Naive thymus-derived CD8-positive, alpha-beta T cell (primary cell): ENCODE measurements at places on chromosomes 6 and 20.

GRCh38 chr6:42269553-42269952 lies 51.9 kb upstream of the MRPS10 start:
- peaks cover 11% of the 10 kb centered on the region for H3K36me3 ChIP-seq
- DNase-seq = no peak
- peaks cover 18% of the 10 kb centered on the region for H3K4me1 ChIP-seq
- no peaks in the 10 kb centered on the region for H3K27me3 ChIP-seq

- no peak overlapping the region for H3K27ac ChIP-seq
- no peaks in the 10 kb centered on the region for H3K36me3 ChIP-seq
- no peaks in the 10 kb centered on the region for H3K27me3 ChIP-seq
These were observed 23.5 kb upstream of the MLIP start for GRCh38 chr6:54087721-54088120.

DNA sequence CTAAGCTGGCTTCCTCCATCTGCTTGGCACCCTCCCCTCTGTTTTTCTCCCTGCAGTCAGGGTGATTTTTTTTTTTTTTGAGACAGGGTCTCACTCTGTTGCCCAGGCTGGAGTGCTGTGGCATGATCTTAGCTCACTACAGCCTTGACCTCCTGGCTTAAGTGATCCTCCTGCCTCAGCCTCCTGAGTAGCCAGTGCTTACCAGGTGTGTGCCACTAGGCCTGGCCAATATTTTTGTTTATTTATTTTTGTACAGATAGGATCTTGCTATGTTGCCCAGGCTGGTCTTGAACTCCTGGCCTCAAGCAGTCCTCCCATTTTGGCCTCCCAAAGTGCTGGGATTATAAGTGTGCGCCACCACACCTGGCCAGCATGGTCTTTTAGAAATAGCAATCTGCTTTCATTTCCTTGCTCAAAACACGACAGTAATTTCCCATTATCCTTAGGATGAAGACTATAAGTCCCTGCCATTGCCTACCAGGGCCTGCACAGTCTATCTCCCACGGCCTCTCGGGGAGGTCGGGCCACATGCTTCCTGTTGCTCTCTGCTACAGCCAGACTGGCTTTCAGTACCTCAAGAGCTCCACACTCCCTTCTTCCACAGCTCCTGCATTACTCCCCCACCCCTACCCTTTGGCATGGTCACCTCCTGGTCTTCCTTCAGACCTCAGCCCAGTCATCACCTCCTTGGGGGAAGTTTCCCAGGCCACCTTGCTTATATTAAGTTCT lies 11.1 kb upstream of the CD164 start:
- DNase-seq = no peak
- H3K27me3 ChIP-seq = no peaks in the 10 kb centered on the region

- peak overlapping the region; percentile 4 for H3K4me3 ChIP-seq
- DNase-seq = no peak
- H3K4me1 ChIP-seq = peaks cover 53% of the 10 kb centered on the region
- H3K36me3 ChIP-seq = no peaks in the 10 kb centered on the region
- H3K27me3 ChIP-seq = no peaks in the 10 kb centered on the region
- H3K27ac ChIP-seq = no peak overlapping the region
These were observed 48.1 kb upstream of the SMLR1 start for GRCh38 chr6:130778946-130779657.

- no peak for DNase-seq
- no peak overlapping the region for H3K27ac ChIP-seq
- H3K36me3 ChIP-seq = no peaks in the 10 kb centered on the region
- no peak overlapping the region for H3K4me3 ChIP-seq
- no peaks in the 10 kb centered on the region for H3K27me3 ChIP-seq
These were observed 176.4 kb downstream of the ADGB start for GRCh38 chr6:146775220-146775619.

DNA sequence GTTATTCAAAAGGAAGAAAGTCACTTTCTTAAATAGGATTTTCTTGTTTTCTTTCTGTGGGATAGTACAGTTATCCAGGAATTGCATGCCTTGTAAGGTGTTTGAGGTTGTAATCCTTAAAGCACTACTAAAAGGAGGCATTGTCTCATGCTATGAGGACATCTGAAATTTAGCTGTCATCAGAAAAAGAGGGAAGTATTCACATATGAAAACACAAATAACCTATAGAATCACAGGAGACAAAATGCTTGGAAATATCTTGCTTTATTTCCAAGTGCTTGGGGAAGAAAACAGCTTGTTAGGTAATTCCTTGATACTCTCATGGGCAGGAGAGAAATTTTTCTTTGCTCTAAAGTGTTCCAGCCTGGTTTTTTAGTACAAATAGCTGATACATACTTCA lies 40.1 kb downstream of the HECA start:
- no peaks in the 10 kb centered on the region for H3K27me3 ChIP-seq
- peaks cover 87% of the 10 kb centered on the region for H3K4me1 ChIP-seq
- peaks cover 78% of the 10 kb centered on the region for H3K36me3 ChIP-seq
- no peak for DNase-seq

DNA sequence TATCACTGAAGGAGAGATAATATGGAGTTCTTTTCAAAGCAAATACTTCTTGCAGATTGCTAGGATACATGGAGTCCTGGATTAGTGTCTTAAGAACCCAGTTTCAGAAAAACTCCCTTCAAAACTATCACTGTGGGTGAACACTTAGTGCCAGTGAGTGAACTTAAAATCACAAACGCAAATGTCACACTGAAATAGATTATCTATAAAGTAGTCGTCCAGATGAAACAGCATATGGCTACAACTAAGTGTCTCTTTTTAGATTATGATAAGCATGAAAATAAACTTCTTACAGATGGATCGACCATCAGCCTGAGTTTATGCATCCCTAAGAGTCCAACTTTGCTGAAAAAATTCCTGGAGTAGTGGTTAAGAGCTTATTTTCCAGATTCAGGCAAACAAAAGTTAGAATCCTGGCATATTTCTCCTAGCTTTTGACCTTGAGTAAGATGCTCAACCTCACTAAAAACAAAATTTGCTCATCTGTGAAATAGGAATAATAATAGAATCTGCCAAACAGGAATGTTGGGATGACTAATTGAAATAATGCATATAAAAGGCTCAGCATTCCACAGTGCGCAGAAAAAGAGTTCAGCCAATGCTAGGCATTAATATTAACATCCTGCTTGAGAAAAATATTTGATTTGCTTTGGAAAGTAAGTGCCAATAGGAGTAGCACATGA lies 70.4 kb downstream of the DOK5 start:
- H3K4me3 ChIP-seq = no peak overlapping the region
- no peaks in the 10 kb centered on the region for H3K4me1 ChIP-seq
- H3K27me3 ChIP-seq = peaks cover 2% of the 10 kb centered on the region
- no peaks in the 10 kb centered on the region for H3K36me3 ChIP-seq
- H3K27ac ChIP-seq = no peak overlapping the region
- DNase-seq = no peak

DNA sequence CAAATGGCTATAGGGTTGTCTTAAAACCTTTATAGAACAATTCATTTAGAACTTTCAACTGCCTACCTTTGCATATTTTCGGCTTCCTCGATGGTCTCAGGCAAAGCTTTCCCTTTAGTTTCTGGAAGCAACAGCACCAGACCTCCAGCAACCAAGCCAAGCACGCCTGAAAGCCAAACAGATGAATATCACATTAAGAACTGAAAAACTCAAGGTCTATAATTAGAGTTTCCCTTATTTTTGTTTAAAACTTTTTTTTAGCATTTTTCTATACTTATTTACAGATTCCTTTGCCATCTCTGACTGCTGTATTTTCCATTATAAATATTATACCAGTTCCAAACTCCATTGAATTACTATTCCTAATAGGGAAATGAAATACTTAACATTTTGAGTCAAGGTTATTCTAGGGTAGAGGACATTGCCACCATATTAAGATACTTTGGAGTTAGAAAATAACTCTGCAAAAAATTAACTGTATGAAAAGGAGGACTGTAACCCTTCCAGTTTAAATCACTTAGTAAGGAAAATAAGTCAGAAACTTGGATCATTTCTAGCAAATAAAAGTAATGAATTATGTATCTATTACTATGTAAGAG lies 33.9 kb downstream of the SLC22A2 start:
- H3K27ac ChIP-seq = no peak overlapping the region
- DNase-seq = no peak
- no peaks in the 10 kb centered on the region for H3K36me3 ChIP-seq
- H3K4me3 ChIP-seq = no peak overlapping the region
- no peaks in the 10 kb centered on the region for H3K27me3 ChIP-seq

GRCh38 chr6:158609455-158610155 lies 34.9 kb downstream of the DYNLT1 start:
- no peaks in the 10 kb centered on the region for H3K27me3 ChIP-seq
- no peak overlapping the region for H3K27ac ChIP-seq
- H3K4me3 ChIP-seq = no peak overlapping the region
- DNase-seq = no peak
- H3K4me1 ChIP-seq = peaks cover 2% of the 10 kb centered on the region
- H3K36me3 ChIP-seq = peaks cover 84% of the 10 kb centered on the region

GRCh38 chr20:49833483-49833882 lies 20.9 kb downstream of the SLC9A8 start:
- H3K36me3 ChIP-seq = peaks cover 11% of the 10 kb centered on the region
- peaks cover 13% of the 10 kb centered on the region for H3K4me1 ChIP-seq
- H3K27ac ChIP-seq = no peak overlapping the region
- no peak for DNase-seq
- H3K4me3 ChIP-seq = no peak overlapping the region
- H3K27me3 ChIP-seq = no peaks in the 10 kb centered on the region

DNA sequence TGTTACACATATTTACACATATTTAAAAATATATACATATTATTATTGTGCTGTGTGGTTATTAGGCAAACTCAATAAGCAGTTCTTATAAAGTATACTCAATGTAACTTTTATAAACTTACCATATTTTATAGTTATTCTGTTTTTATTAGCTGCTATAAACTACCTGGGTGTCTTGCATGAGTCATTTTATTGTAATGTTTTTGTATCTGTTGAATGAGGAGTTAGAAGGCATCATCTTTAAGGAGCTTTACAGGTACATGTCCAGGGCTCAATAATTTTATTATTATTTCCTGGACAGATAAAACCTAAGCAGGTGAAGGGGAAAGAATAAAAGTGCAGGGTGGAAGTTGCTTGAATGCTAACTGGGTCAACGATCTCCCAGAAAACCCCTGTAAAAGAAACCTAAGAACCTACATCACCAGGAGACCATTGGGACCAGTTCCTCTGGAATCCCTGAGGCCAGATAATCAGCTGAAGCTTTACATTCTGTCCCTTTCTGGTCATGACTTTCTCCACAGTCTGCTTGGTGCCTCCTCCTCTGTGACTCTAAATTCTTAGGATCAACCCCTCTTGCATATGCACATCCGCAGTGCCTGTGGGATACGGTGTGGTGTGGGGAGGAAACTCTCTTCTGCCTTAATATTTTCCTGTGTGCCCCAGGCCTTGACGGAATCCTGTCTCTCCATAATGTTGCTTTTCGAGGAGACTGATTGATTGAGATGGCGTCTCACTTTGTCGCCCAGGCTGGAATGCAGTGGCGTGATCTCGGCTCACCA lies 38.0 kb downstream of the TRIM38 start:
- no peak for DNase-seq
- no peaks in the 10 kb centered on the region for H3K27me3 ChIP-seq
- H3K36me3 ChIP-seq = peaks cover 10% of the 10 kb centered on the region
- peaks cover 7% of the 10 kb centered on the region for H3K4me1 ChIP-seq
